ENCODE measurements at places on chromosomes 3 and 15.

GRCh38 chr3:178850450-178851190 is 221.0 kb downstream of the ZMAT3 start:
- no peak for DNase-seq

GRCh38 chr15:52803467-52804306 is 13.6 kb upstream of the ONECUT1 start:
- DNase-seq = no peak

DNA sequence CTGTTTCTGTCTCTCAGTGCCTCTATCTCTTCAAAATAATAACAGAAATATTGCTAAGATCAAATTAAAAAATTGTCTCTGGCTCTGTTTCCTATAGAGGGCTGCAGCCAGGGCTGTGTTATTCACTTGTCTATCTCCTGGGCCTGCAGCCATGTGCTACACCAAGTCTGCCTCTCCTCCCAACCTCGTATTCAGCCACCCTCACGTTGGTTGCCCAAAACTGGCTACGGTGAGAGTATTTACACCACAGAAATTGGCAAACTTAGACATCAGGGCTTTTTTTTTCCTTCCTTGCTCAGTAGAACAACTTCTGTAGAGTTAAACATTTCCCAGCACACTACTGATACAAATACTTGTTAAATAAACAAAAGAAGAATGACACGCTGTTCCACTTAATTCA is 320.9 kb upstream of the ICE2 start:
- DNase-seq = no peak

GRCh38 chr3:196274585-196274984 is 12.9 kb downstream of the PCYT1A start:
- peak; percentile 19 for DNase-seq

DNA sequence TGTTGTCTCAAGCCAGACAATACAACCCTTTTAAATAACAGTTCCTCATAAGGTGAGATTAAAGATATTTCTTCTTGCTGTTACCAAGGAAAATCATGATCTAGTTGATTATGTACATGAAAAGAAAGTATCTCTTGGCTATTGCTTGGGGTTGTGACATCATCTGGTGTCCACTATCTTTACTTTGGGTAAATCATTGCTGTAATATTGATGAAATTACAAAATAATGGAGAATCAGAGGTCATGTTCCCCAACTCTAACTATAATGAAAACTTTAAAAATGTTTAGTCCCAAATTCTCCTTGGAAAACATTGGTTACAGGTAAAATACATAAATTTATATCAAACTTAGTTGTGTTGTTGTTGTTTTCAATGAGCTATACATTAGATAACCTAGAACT is 142.2 kb downstream of the ARPP21 start:
- DNase-seq = no peak

GRCh38 chr3:184568924-184569829 is 7.6 kb downstream of the EPHB3 start:
- DNase-seq = peak; percentile 55

GRCh38 chr3:149131589-149131988 is 2.2 kb downstream of the HPS3 start:
- no peak for DNase-seq

- no peak for DNase-seq
Observed at GRCh38 chr3:85631070-85631469, 672.3 kb downstream of the CADM2 start.

DNA sequence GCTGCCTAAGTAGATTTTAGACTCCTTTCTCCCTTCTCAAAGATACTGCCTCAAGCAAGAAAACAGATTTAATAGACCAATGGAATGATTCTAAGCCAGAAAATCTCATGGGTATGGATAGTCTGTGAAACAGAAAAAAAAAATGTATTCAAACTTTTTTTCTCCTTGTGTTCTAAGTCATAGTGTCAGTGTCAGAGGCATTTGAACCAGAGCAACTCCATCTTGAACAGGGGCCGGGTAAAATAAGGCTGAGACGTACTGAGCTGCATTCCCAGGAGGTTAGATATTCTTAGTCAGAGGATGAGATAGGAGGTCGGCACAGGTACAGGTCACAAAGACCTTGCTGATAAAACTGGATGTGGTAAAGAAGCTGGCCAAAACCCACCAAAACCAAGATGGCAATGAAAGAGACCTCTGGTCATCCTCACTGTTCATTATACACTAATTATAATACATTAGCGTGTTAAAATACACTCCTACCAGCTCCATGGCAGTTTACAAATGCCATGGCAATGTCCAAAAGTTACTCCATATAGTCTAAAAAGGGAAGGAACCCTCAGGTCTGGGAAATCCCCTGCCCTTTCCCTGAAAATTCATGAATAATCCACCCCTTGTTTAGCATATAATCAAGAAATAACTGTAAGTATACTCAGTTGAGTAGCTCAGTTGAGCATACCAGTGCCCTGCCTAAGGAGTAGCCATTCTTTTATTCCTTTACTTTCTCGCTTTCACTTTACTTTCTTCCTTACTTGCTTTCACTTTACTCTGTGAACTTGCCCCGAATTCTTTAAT is 72.8 kb upstream of the GOLGA8B start:
- no peak for DNase-seq

GRCh38 chr3:67940210-67940952 is 286.0 kb upstream of the SUCLG2 start:
- DNase-seq = peak; percentile 8

DNA sequence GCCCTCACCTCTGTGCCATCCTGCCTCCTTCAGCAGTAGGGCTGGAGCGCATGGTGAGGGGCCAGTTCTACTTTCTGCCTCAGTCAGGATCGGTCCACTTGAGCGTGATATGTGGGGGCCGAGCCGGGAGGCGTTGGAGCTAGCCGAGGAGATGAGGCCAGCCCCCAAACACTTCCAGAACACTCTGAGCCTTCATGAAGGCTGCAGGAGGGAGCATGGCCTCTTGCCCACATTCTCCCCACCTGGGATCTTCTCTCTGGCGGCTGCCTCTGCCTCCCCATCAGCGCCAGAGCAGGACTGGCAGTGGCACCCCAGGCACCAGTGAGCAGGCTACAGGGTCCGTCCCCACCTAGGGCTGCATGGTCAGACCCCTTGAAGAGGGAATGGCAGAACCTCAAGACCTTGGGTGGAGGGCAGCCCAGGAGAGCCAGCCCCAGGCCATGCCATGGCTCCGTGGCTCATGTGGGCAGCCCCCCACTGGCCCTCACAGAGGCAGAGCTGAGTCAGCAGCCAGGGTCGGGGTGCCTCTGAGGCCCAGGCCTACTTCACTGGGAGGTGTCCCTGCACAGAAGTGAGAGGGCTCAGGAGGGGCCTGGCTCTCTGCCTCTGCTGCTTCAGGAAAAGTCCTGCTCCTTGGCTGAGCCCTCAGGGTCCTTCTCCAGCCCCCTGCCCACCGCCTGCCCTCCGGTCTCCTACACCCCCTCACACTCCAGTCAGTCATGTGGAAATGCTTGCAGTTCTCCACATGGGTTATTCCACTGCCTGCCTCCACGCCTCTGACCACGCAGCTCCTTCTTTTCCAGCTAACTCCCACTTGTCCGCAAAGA is 28.1 kb upstream of the CYP11A1 start:
- DNase-seq = no peak

- no peak for DNase-seq
Observed at GRCh38 chr3:140927279-140928069, 14.2 kb upstream of the SLC25A36 start.

GRCh38 chr3:105976196-105976595 is 107.4 kb upstream of the CBLB start:
- DNase-seq = no peak

GRCh38 chr15:51696566-51696965 is 15.3 kb downstream of the SCG3 start:
- DNase-seq = no peak

- DNase-seq = no peak
Observed at GRCh38 chr15:78304216-78305066, 5.0 kb upstream of the SKIC8 start.

DNA sequence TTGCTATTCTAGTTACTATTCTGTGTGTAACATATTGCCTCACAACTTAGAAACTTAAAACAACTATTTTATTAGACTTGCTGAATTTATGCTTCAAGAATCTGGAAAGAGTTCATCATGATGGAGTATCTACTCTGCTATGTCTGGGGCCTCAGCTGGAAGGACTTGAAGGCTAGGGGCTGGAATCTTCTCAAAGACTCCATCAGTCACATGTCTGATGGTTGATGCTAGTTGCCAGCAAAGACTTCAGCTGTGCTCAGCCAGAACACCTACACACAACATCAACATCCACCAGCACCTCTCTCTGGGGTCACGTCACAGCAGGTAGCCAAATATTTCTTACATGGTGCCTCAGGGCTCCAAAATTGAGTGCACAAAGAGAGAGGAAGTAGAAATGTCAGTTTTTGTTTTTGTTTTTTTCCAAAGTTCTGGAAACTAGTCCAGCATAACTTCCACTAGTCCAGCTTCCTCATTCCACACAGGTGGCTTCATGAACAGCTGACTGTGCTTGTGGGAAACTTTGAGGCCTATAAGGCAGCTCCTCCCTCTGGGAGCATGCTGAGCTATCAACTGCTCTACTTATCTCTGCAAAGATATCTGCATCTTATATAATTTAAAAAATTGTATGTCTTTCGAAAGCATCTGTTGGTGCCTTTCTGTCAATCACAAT is 325.4 kb upstream of the AGTR1 start:
- DNase-seq = no peak

DNA sequence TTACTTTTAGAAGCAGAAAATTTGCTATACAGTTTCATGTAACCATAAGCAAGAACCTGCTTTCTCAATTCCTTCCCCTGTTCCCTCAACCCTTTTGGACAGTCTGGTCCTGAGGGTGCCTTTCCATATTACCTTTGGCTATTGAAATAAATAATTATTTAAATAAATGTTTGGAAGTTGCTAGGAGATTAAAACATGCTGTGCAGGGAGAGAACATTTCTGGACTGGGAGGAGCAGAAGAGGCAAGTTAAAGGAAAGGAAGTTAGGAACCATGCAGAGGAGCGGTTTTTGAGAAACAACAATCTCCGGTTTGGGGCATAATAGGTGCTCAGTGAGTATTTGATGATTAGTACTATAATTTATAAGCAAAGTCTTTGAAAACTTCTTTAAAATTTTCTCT is 41.8 kb downstream of the ZNF609 start:
- no peak for DNase-seq
